ENCODE measurements at places on chromosomes 11 and 22.

DNA sequence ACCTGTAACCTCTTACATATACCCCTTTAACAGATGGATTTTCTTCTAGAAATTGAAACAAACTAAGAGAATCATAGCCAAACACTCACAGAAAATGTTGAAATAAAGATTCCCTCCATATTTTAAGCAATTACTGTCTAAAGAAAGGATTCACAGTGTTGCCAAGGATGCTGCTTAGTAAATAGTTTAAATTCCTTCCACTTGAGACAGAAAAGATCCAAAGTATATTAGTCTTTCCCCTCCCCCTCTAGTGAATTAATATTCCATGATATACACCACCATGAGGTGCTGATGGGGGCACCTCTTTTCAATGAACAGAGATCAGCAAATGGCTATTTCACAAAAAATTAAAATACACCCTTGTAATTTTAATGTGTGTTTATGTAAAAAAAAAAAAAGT, 186.8 kb downstream of the SOX6 start:
- DNase-seq = no peak

- DNase-seq = no peak
Measured at GRCh38 chr22:39482768-39483167, 19.3 kb upstream of the MIEF1 start.

DNA sequence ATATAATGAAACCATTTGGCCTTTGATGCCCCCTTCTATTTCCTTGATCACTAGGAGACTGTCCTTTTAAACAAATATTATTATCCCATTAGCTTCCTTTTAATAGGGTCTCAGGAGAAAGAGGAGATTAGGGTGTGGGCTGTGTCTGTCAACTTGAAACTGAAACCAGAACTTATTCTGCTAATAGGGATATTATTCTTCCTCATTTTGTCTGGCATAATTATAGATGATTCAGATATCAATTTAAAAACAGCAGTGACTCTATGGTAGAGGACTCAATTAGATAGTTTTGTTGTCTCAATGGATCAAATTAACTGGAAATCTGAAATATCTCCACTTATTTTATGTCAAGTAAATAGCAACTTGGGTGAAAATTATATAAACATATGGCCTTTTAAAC, 584.9 kb upstream of the CCDC90B start:
- DNase-seq = no peak

GRCh38 chr22:46537225-46537945, at the start of gene CELSR1:
Gene CELSR1 (minus strand): TSS chr22:46537620. CDS start chr22:46537170, 450 bp downstream.
- DNase-seq = no peak

DNA sequence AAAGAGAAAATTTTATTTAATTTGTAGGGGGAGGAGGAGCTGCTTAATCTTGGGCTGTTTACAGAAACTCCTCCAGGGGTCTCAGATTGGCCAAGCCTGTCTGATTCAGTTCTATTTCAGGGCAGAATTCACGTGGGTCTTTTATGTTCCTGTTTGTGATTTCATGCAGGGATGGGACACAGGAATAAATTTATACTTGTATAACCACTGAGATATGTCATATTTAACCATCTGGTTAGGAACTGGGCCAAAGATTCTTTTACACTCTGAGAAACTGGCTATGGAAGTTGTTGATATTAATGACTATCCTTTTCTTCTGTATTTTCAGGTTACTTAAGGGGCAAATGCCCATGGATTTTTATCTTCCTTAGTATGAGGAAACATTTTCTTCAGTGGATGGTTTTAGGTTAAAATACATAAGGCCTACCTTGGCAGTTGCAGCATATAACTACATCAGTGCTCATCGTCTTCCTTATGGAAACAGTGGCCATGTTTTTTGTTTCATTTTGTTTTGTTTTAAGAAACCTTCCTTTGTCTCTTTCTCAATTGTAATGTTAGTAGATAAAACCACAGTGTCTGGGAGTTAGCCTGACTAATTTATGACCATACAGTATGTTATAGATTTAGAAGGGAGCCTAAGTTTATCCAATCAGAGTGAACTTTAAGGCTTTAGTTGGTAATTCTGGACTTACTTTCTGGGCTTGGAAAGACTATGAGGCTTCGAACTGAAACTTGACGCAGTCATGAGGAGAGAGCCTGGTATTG, 132.4 kb upstream of the ANO3 start:
- no peak for DNase-seq

GRCh38 chr11:31325160-31325559, 44.4 kb downstream of the DCDC1 start:
- no peak for DNase-seq

Measured in CD4-positive, alpha-beta T cell treated with Interleukin-10 for 1 hour (primary cell).